ENCODE measurements at places on chromosomes 6 and 20.

DNA sequence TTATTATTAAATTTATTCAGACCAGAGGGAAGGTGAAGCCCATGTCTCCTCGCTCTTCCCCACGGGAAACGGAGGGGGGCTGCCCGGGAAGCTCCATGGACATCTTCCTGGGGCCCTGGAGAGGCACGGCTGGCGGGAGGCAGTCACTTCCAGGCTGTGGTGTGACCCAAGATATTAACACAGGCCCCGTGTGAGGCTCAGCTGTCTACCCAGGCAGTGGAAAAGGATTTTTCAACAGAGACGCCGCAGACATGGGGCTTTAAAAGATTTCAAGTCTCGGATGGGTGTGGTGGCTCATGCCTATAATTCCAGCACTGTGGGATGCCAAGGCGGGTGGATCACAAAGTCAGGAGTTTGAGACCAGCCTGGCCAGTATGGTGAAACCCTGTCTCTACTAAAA, 117.9 kb downstream of the ERMARD start:
- no peak for DNase-seq

DNA sequence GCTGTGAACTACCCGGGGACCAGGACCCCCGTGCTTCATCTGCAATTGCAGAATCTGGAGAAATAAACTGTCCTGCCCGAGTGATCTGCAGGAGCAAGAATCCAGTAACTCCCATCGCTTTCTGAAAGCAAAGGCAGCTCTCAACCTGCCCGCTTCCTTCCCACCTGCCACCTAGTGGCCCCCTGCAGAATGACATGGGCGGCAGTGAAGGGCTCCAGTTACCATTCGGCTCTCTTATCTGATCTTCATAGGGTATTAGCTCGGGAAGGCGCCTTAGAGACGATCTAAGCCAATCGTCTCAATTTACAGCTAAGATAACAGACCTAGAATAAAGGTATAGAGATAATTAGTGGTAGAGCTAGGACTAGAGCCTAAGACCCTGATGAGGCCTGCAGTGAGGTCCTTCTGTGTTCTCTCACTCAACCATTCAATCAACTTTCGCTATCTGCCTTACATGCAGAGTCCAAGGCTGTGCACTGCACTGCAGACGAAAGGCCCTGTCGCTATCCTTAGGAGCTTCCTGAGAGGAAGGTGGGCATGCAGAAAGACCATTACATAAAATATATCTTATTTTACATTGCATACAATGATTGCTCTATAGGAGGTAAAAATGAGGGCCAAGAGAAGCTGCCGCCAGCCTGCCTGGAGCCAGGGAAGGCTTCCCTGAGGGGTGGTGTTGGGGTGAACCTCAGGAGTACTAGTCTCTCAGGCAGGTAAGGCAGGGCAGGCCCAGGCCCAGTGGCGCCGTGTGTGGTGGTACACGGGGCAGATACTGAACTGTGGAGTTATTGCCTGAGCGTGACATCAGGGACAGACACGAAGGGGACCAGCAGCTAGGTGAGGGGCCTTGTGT, 7.1 kb upstream of the PSMG4 start:
- peak; percentile 71 for DNase-seq

DNA sequence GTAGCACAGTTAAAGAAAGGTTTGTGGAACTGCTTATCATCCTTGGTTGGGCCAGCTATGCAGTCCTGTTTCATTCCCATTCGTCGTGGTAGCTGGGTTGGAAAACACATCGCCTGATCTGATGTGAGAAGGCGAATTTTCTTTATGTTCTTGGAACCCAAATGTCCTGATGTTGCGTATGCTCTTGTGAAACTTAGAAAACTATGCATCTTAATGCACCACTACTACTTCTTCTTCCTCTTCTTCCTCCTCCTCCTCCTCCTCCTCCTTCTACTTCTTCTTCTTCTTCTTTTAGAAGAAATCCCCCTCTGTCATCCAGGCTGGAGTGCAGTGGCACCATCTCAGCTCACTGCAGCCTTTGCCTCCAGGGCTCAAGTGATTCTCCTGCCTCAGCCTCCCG, 381.6 kb downstream of the UTRN start:
- DNase-seq = no peak

GRCh38 chr6:15269619-15270018, 23.8 kb downstream of the JARID2 start:
- no peak for DNase-seq

GRCh38 chr20:22686097-22686496, 101.7 kb upstream of the FOXA2 start:
- DNase-seq = no peak
